Activated CD8-positive, alpha-beta memory T cell treated with anti-CD3 and anti-CD28 coated beads for 48 hours (primary cell): ENCODE measurements at places on chromosomes 12 and 14.

GRCh38 chr12:92528097-92528496, 174.7 kb upstream of the PLEKHG7 start:
- DNase-seq = no peak

DNA sequence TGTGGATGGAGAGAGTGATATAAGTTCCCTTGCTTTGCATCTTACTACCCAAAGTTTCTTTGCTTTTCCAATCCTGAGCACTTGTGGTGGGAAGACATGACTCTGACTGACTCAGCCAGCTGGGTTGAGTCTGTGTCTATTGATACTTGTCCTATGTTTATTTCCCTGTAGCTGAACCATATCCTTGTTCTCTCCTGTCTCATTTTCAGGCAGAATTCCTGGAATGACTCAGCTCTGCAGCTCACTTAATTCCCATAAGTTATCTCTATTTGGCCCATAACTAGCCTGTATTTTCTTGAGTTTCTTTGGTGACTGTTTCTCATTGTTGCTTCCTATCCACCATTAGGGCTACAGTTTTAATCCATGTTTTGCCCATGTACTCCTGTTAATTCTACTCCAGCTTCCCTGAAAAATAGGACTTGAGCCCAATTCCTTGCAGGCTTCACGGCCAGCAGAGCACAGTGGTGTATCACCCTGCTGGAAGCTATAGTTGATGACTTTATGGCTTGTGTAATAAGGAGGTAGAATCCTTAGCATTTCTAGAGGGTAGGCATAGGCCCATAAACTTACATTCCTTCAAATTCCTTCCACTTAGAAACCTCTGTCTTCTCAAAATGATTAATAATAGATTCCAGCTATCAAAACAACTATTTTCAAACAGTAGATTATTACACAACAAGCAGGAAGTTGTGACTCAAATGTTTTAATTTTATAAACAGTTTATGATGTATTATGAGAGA, 183.1 kb downstream of the TMTC3 start:
- DNase-seq = no peak

- no peak for DNase-seq
Measured at GRCh38 chr12:86931714-86932113, 675.5 kb upstream of the MGAT4C start.

DNA sequence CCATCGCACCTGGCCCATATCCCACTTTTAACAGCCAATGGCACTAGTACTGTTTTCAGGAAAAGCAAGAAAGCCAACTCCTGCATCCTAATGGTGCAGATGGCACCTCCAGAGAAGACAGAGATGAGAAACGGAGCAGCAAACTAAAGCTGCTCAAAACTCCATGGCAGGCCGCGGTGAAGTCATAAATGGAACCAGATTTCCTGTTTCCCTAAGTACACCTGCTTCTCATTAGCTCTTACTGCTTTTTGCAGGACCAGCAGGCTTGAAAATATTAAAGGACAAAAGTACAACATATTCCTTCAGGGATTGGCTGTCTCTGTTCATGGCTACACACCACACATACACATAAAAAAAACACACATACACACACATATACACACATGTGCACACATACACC, 36.7 kb upstream of the LGALS3 start:
- no peak for DNase-seq

GRCh38 chr14:51880835-51881580, 20.6 kb downstream of the GNG2 start:
- no peak for DNase-seq

DNA sequence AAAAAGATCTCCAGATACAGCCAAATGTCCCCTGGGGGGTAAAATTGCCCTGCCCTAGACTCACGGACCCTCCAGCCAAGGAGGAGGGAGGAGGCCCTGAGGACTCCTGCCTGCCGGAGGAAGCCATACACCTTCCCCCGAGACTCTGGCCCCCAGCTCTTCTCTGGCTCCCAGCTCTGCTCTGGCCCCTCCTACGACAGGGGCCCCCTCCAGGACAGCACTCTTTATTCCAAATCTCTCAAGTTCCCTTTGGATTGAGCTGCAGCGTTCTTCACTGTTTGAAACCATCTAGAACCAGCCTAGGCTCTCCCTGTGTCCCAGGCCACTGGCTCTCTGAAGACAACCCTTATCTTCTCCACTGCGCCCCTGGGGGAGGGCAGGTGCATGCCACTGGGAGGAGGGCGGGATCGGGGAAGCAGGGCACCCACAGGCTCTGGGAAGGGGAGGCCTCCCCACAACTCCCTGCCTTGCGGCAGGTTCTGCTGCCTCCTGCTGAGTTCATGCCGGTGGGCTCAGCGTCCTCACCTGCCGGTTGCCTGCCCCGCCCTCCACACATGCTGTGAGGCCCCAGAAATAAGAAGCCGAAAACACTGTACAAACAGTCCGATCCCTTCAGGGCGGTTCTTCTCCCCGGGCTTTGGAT, 112.7 kb downstream of the DICER1 start:
- DNase-seq = no peak

- no peak for DNase-seq
Measured at GRCh38 chr12:73589220-73589619, 948.4 kb upstream of the ATXN7L3B start.

DNA sequence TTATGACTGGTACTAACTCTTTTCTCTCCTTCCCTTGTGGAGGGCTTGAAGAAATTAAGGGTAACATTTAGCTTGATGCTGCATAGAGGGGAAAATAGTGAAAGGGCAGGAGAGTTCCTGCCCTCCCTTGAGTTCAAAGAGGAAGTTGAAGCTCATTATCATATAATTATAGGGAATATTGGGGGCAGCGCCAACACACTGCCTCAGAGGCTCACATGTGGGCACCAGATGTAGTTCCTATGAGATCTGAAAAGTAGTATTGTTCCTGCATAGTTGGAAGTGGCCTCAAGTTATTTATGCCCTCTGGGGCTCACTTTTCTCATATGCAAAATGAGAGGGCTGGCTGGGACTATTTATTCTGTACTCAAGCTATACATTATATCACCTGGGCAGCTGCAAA, 33.0 kb upstream of the FGF23 start:
- DNase-seq = no peak

GRCh38 chr12:84455598-84455997, 457.0 kb downstream of the SLC6A15 start:
- no peak for DNase-seq

- no peak for DNase-seq
Measured at GRCh38 chr12:57456145-57456700, 1.1 kb downstream of the INHBE start.

GRCh38 chr14:22188318-22188717, 400.7 kb downstream of the DAD1 start:
- no peak for DNase-seq

GRCh38 chr12:48758186-48758585, 30.7 kb downstream of the ADCY6 start:
- DNase-seq = no peak

DNA sequence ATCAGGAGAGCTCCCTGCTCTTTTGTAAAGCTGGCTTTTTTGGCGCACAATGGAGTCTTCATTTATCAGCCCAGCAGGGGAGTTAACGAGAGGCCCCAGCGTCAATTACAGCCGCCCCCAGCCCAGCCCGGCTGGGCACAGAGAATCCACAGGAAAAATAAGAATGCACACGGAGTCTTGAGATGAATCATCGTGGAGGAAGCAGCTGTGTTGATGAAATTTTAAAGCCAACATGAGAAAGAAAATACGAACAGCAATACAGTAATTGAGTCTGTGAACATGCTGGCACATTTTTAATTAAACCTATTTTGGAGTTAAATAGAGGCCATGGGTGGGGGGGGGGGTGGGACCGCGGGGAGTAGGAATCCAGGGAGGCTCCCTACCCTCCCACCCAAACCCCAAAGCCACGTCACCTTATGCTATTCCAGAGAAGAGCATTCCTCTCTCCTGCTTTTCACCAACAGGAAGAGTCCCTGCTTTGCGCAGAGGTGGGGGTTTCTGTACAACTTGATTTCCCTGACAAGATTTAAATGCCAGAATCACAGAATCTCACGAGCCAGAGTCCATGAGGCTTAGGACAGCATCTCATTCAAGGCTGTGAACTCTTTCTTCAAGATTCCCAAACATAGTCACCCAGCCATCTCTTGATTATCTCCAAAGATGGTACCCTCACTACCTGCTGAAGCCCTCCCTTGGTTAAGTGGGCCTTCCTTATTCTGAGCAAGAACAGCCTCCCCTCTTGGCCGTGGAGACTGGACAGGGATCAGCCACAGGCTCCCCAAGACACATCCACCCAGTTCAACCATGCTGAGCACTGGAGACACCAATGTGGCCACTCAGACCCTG, 50.3 kb downstream of the CCNK start:
- no peak for DNase-seq

- no peak for DNase-seq
Measured at GRCh38 chr14:96762650-96763049, 34.5 kb upstream of the VRK1 start.

DNA sequence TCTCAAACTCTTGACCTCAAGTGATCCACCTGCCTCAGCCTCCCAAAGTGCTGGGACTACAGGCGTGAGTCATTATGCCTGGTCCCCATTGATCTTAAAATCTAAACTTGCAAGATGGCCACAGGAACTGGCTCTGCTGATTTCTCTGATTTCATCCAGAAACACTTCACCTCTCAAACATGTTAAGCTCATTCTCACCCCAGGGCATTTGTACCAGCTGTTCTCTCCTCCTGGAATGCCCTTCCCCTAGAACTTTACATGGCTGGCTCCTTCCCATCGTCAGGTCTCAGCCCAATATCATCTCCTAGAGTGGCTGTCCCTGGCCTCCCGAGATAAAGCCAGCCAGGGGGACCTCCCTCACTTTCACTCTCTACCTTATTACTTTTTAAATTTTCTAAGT, 5.3 kb upstream of the LRTM2 start:
- no peak for DNase-seq

GRCh38 chr12:113278141-113278540, 56.8 kb downstream of the SLC8B1 start:
- DNase-seq = no peak

GRCh38 chr14:23183158-23183470, 346 bp downstream of the SLC7A8 start:
- DNase-seq = no peak

GRCh38 chr12:130959632-130960031, 5.9 kb downstream of the ADGRD1 start:
- no peak for DNase-seq

DNA sequence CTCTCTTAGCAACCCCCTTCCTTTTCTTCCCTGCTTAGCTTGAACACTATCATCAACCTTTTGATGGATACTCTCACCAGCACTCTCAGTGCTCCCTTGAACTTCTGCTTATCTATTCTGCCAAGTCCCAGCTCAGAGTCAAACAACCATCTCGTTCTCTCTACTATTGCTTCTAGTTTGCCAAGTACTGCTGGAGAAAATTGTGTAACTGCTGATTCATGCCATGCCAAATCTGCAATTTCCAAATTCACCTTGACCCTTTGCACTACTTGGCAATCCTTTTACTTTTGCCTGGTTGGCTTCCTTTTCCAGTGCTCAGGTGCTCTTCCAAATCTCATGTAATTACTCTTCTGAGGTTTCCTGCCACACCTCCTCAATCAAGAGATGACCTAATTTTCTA, 2.8 kb upstream of the CCDC196 start:
- DNase-seq = no peak

DNA sequence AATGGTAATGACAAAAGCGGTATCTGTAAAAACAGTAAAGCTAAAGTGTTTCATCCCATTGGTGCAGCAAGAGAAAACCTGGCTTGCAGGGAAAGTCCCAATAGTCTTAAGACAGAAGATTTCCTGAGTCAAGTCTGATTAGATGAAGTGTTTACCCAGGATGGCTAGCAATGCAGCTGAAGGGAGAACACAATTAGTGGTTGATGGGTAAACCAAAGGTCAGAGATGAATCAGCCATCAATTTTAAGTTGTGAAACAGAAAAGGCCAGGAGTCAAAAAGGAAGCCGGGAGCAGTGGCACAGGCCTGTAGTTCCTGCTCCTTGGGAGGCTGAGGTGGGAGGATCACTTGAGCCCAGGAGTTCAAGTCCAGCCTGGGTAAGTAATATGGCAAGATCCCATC, 52.6 kb downstream of the SEC23A start:
- DNase-seq = no peak
